Activated T-helper 1 cell treated with anti-CD3 and anti-CD28 coated beads, Interleukin-2, amount 50 U/mL, for 16 hours (primary cell): ENCODE measurements at places on chromosomes 5 and 9.

- no peak for DNase-seq
Measured at GRCh38 chr5:178996156-178996555, 1.0 kb upstream of the GRM6 start.

DNA sequence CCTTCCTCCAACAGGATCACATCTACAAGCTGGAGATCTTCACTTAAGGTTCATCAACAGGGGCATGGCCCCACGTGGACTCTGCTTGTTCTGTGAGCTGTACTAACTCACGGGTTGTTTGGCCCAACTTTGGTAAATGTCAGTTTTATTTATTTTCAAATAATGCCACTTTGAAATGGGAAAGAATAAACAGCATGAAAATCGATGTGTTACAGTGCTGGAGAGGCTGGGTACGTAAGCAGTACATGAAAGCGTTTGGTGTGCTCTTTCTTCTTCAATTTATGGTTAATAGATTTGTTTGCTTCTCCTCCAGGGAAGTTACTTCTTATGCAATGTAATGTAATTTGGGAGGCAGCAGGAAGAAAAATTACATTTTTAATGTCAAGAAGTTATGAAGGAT is 389.9 kb upstream of the DAP start:
- no peak for DNase-seq

DNA sequence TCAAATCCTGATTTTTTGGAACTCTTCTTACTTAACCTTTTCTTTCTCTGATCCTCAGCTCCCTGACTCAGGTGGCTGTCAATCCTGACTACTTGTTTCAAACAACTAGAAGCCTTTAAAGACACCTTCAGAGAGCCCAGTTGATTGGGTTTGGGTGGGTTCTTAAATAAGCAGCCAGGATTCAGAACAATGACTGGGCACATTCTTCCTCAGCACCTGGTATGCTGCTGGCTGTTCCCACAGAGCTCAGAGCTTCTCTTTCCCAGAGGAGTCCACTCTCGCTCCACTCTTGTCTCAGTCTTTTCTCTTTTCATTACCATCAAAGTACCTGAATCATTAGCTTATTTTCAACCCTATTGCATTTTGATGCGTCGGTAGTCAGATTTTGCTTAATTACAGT is 22.5 kb downstream of the PCSK5 start:
- DNase-seq = no peak

DNA sequence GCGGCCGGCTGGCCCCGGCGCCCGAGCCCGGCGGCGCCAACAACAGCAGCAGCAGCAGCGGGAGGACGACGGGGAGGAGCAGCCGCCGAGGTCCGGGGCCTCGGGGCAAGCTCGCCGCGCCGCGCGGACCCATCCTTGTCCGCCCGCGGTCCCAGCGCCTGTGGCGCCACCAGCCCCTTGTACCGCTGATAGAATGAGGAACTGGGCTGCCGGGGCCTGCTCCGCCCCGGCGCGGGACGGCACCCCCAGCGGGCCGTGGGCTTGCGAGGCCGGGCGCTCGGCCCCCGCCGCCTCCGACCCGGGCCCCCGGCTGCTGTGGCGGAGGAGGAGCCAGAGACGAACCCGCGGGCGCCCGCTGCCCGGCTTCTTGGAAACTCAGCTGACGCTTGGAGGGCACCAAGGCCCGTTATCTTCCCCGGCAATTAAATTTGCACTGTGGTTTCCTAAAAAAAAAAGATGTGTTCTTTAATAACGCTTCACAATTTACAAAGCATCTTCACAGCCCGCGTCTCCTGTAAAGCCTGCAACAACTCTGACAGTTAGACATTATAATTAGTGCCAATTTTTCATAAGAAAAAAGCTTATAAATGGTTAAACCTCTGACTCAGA is at the start of gene ARSB:
ARSB (minus strand) TSS at position 195 of the 609 bp plus-strand sequence; CDS start at position 133, 62 bp downstream.
- DNase-seq = peak; percentile 9

GRCh38 chr9:20623021-20623747 is 885 bp upstream of the MLLT3 start:
- peak; percentile 33 for DNase-seq

DNA sequence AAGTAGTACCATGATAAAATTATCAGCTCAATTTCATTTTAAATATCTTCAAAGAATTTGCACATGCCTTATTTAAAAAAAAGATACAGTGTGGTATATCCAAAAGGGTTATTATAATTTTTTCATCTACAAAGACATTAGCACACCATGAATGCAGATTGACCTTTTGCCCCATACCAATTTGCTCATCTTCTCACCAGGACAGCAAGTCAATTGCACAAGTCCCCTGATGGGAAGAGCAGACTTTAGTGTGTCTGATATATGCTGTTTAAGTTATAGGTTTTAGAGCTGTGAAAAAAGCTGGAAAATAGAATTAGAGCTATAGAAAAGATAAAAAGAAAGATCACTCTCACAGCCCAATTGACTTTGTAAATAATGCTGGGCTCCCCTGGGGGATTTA is 325.8 kb upstream of the CDH6 start:
- DNase-seq = no peak
